ENCODE measurements at places on chromosomes 4 and X. TPM values are rescaled to one million over a fixed set of nuclear protein-coding genes. Genes with fewer than 3 reads are reported as not detected.

Gene MAOA
- total RNA-seq: 0.10 TPM

Gene UGT2B15
- not detected for total RNA-seq

Gene ZNF718
- total RNA-seq: 12.5 TPM

Gene GLRB
- 0.93 TPM for total RNA-seq

Gene CT45A8
- not detected for total RNA-seq

Gene PDGFRA
- 37.4 TPM for total RNA-seq

Gene TRPC3
- 1.2 TPM for total RNA-seq

Gene SLC9B2
- total RNA-seq: 22.9 TPM

Gene CT45A3
- not detected for total RNA-seq

Gene GUCY1A1
- 0.05 TPM for total RNA-seq

Gene PCSK1N
- 30.3 TPM for total RNA-seq

Gene UBE2A
- total RNA-seq: 43.0 TPM

Gene SLC10A6
- total RNA-seq: not detected

Gene LIMCH1
- total RNA-seq: 48.8 TPM

Gene CXXC4
- 0.10 TPM for total RNA-seq

Gene MAGEA8
- total RNA-seq: 0.33 TPM

Gene HEPH
- total RNA-seq: 2.5 TPM

Gene DDX3X
- total RNA-seq: 119 TPM

Gene CXCL9
- total RNA-seq: 0.68 TPM

Gene SMAD1
- 61.9 TPM for total RNA-seq

Gene UNC5C
- total RNA-seq: 0.11 TPM

Gene ZMAT1
- total RNA-seq: 0.41 TPM

Gene CXorf65
- not detected for total RNA-seq

Gene PAK3
- total RNA-seq: 30.9 TPM

Gene SHOX
- 0.41 TPM for total RNA-seq

Gene TMEM33
- total RNA-seq: 57.2 TPM

Gene RPGR
- total RNA-seq: 4.6 TPM

Gene TMEM131L
- 9.6 TPM for total RNA-seq

Gene G3BP2
- total RNA-seq: 245 TPM

Gene BCLAF3
- total RNA-seq: 9.6 TPM

Gene ADGRL3
- total RNA-seq: 84.8 TPM

Gene RADX
- total RNA-seq: 149 TPM

Gene MAB21L2
- total RNA-seq: 1.6 TPM

Gene KCNIP4
- total RNA-seq: 18.5 TPM

Gene PCDH18
- total RNA-seq: 99.7 TPM

Gene TRPC5OS
- 0.59 TPM for total RNA-seq

Gene UGT2B17
- not detected for total RNA-seq

Gene SNCA
- total RNA-seq: 71.9 TPM

Gene FGF13
- total RNA-seq: 85.5 TPM

Gene HDX
- total RNA-seq: 9.0 TPM

Gene TBC1D9
- 33.6 TPM for total RNA-seq

Gene RNF128
- total RNA-seq: 2.8 TPM

Gene FRG2
- 0.23 TPM for total RNA-seq

Gene ATRX
- total RNA-seq: 68.9 TPM

Gene GPR173
- total RNA-seq: 6.4 TPM
